H9 (cell line): ENCODE measurements at places on chromosomes 6 and 20. TPM values are rescaled to one million over a fixed set of nuclear protein-coding genes. Genes with fewer than 3 reads are reported as not detected.

Gene NSFL1C
- total RNA-seq: 81.8 and 85.4 TPM in 2 replicates

DNA sequence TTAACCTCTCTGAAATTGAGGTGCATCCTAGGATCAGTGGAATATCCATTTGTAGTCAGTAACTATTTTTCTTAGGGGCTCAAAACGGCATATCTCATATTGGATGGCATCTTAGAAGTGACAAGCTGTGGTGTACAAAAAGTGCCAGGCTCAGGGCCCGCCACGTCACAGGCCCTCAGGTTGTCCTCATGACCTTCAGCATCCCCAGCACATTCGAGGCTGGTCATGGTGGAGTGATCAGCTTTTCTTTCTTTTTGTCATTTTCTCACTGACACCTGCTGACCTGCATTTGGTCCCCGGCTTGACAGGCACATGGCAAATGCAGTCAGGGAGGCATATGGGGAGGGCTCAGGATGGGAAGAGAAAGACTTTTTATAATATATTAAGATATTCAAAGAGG is 7.1 kb upstream of the E2F1 start:
- H3K4me1 ChIP-seq: no peaks in the 10 kb centered on the region
- no peaks in the 10 kb centered on the region for H3K27me3 ChIP-seq
- DNase-seq: no peak
- peaks cover 4% of the 10 kb centered on the region for H3K36me3 ChIP-seq

Gene ACTR5
- total RNA-seq: 14.0 and 14.1 TPM in 2 replicates

DNA sequence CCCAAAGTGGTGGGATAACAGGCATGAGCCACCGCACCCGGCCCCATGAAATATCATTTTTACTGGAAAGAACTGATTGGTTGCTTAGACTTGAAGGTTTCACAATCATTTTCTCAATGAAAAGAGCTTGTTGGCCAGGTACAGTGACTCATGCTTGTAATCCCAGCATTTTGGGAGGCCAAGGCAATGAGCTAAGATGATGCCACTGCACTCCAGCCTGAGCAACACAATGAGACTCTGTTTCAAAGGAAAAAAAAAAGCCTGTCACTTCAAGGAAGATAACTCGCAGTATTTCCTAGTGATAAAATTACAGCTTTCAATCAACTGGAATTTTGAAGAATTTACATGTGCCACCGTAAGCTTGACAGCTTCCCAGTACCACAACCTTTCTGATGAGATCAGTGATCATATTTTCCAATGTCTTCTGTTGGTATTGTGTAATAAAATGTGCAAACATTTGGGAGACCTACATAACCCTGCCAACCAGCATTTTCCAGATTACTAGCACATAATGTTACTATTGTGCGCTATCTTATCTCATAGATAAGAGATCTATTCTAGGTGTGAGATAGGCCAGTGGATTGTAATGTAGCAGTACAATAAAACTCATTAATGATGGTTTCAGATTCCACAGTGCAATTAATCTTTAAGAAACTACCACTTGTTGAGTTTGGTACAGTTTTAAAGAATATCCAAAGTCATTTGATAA is 7.2 kb downstream of the PNLDC1 start:
- H3K27ac ChIP-seq: no peak overlapping the region
- H3K36me3 ChIP-seq: no peaks in the 10 kb centered on the region
- no peaks in the 10 kb centered on the region for H3K27me3 ChIP-seq

DNA sequence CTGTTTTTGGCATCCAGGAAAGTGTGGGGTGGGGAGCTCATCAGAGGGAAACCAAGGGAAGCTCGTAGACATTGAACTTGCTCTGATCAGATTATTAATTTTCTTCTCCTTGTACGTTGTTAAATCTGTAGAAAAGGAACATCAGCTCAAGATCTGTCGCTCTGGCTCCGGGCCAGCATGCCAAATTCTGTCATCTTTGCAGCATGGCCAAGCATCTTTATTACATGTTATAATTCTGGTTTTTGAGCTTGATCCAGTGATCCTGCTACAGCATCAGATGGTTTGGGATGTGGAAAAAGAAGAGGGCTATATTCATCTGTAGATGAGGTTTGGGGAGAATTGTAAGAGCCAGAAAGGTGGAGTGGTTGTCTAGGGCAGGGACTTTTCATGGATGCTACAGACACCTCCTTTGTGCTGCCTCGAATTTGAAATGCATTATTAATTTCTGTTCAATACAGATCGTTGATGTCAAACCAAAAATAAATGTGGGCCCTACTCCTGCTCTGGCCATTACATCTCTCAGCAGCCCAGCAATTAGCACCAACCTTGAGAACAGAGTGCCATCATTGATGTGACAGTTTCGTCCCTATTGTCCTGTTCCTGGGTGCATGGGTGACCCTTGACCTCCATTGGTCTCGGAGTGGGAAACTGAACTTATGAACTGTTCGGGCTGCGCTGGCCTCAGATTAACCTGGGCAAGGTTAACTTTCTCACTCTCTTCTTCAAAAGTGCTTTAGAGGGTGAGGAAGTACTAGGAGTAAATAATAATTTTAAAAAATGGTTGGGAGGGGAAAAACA is 250.8 kb downstream of the SOX4 start:
- peaks cover 6% of the 10 kb centered on the region; the same call in 1 of the 2 replicates for H3K4me1 ChIP-seq
- DNase-seq: no peak
- no peak overlapping the region for H3K27ac ChIP-seq
- no peak overlapping the region for H3K4me3 ChIP-seq
- no peaks in the 10 kb centered on the region; the same call in 1 of the 2 replicates for H3K27me3 ChIP-seq
- peaks cover 21% of the 10 kb centered on the region for H3K36me3 ChIP-seq

DNA sequence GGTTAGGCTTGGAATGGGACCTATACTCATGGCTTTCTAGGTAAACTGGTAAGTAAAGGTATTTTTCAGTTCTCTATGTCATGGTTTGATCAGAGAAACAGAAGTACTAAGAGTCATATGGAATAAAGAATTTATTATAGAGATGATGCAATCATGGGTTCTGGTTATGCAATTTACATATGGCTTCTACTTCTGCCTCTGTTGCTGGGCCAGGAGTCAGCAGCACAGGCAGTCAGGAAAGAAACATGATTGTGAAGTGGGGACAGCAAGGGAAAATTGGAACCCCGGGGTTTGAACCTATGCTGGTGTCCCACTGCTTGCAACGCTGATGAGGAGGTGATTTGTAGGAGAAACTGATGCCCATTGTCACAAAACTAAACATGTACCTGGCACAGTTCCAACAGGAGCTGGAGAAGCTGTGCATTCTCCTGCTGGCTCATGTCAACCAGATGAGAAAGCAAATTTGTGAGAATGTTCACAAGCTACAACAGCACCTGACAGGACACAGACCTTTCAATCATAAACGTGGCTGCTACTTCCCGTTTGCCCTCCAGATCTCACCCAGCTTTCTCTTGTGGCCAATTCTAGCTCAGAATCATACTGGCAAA is 887.1 kb downstream of the TFAP2A start:
- H3K27ac ChIP-seq: no peak overlapping the region
- no peaks in the 10 kb centered on the region for H3K4me1 ChIP-seq
- no peaks in the 10 kb centered on the region for H3K36me3 ChIP-seq
- no peak overlapping the region for H3K4me3 ChIP-seq
- no peak for DNase-seq
- no peaks in the 10 kb centered on the region for H3K27me3 ChIP-seq

DNA sequence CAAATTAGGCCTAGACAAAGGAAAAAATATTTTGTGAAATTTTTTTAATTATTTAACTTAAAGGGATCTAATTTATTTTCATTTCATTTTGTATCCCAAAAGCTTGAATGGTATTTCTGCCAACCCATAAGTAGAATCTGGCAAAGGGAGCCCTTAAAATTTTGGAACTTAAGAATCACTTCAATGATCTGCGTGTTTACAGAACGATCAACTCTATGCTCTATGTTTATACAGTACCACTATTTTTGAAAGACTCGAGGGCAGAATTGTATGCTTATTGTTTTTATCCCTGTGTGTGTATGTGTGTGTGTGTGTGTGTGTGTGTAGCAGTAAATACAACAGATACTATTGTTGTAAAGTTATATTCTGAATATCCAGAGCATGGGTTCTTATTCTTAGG is 39.2 kb downstream of the METTL24 start:
- no peak overlapping the region for H3K4me3 ChIP-seq
- DNase-seq: no peak
- H3K36me3 ChIP-seq: no peaks in the 10 kb centered on the region

- no peaks in the 10 kb centered on the region for H3K4me1 ChIP-seq
- H3K4me3 ChIP-seq: no peak overlapping the region
- H3K27ac ChIP-seq: no peak overlapping the region
- H3K36me3 ChIP-seq: no peaks in the 10 kb centered on the region
Observed at GRCh38 chr6:32234934-32235333, 11.1 kb upstream of the NOTCH4 start.

DNA sequence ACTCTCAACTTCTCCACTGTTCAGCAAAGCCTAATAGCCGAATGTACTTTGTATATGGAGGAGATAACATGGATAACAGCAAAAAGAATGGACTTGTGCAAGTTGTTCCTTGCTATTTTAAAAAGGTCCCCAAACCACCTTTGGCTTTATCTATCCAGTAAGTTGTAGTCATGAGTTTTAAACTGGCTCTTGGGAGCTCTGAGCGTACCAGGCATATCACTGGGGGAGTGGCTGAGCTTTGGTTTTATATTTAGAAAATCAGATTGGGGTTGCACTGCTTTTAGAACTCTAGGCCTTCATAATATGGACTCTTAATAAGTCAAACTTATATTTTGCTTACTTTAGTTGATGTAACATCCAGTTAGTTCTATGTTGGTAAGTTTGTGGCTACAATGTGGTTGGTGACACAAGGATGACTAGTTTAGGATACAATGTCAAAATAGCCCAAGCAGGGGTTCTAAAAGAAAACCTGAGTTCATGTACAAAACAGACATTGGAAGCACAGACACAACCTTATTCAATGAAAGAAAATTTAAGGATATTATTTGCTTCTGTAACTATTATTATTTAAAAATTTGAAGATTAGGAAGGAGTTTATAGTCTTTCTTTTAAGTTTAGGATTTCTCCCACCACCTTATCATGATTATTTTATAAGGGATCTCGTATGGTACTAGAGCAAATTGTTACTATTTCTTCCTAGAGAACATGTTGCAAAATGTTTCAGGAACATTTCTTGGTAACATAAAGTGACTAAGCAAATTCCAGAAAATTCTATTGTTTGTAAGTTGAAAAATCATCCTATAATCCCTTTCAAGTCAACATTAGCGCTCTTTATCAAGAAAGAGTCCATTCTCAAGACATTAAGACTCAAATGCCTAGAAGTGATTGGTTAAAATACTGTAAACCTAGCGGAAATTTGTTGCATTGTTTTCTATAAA is 165.8 kb upstream of the SUPT3H start:
- no peak for DNase-seq
- H3K27me3 ChIP-seq: no peaks in the 10 kb centered on the region
- H3K4me1 ChIP-seq: no peaks in the 10 kb centered on the region; the same call in 1 of the 2 replicates
- no peaks in the 10 kb centered on the region for H3K36me3 ChIP-seq

Gene TMEM244
- not detected in 2 replicates for total RNA-seq

DNA sequence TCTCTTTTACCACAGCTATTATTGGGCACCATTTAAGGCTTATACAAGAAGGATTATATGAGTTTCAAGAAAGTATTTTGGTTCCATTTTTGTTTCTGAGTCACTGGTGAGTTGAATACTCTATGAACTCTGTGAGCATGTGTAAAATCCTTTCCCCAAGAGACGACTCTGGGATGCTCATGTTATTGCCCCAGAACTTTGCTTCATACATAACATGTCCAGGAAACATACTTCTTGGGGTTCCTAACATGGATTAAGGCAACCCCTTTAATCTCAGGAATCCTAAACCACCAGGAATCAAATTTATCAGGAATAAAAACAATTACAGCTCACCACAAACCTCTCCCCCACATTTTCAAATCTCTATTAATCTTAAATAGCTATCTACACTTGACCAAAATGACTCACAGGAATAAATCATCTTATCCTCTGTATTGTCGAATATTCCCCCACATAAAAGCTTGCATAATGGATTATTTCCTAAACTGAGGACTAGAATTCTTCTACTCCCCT is 117.5 kb upstream of the COL21A1 start:
- H3K4me3 ChIP-seq: no peak overlapping the region
- no peaks in the 10 kb centered on the region for H3K4me1 ChIP-seq
- no peaks in the 10 kb centered on the region for H3K36me3 ChIP-seq

DNA sequence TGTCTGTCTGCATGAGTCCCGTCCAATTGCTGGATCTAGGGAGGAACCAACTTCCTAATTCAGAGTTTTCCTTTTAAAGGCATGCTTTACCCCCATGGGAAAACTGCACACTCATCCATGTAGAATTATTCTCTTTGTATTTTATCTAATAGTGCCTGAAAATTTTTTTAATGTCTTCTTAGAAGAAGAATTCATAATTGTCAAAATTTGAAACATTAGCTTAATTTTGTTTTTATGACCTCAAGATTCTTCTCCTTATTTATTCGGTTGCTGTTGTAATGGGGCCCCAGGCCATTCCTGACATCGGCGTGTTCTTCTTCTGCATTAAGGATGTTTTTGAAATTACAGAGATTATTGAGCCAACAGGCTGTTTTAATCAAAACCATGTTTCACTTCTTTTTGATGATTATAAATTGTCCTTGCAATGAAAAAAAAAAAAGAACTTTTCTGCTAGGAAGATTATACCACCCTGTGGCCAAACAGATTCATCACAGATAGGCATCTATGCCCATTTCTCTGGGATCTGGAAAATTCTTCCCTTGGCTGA is 100.3 kb downstream of the ZNF217 start:
- no peaks in the 10 kb centered on the region for H3K4me1 ChIP-seq
- no peaks in the 10 kb centered on the region for H3K27me3 ChIP-seq

DNA sequence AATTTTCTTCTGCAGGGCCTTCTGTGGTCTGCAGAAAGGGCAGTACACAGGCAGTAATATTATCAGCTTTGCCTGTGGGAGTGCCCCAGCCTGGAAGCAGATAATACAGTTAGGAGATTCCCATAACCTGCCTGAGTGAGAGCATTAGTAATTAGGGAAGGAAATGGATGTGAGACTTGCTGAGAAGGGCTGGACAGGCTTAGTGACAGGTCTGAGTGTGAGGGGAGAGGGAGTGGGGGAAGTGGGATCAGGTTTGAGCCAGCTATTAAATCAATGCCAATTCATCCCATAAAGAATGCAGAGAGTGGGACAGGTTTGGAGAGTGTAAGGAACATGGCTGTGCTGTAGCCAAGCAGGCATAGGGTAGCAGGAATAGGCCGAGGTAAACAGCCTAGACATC is 10.1 kb upstream of the CFAP206 start:
- no peak overlapping the region; the same call in 2 of the 3 replicates for H3K4me3 ChIP-seq
- H3K4me1 ChIP-seq: no peaks in the 10 kb centered on the region
- no peak for DNase-seq

GRCh38 chr6:147990159-147990558 is 352.5 kb upstream of the SASH1 start:
- H3K27me3 ChIP-seq: no peaks in the 10 kb centered on the region
- H3K36me3 ChIP-seq: no peaks in the 10 kb centered on the region
- no peak overlapping the region for H3K27ac ChIP-seq
- H3K4me3 ChIP-seq: no peak overlapping the region
- H3K4me1 ChIP-seq: no peaks in the 10 kb centered on the region
- DNase-seq: no peak

- peaks cover 7% of the 10 kb centered on the region; the same call in 1 of the 2 replicates for H3K4me1 ChIP-seq
- no peaks in the 10 kb centered on the region for H3K36me3 ChIP-seq
- H3K27ac ChIP-seq: no peak overlapping the region
Observed at GRCh38 chr6:34232901-34233300, 3.8 kb upstream of the HMGA1 start.

Gene DPPA5
- 1.2 TPM in 2 replicates for total RNA-seq

GRCh38 chr20:1786486-1786885 is 108.7 kb upstream of the SIRPA start:
- no peak overlapping the region for H3K27ac ChIP-seq
- DNase-seq: no peak
- no peaks in the 10 kb centered on the region for H3K36me3 ChIP-seq
- no peaks in the 10 kb centered on the region for H3K27me3 ChIP-seq
- no peaks in the 10 kb centered on the region for H3K4me1 ChIP-seq
